ENCODE measurements at places on chromosomes 2 and 18.

DNA sequence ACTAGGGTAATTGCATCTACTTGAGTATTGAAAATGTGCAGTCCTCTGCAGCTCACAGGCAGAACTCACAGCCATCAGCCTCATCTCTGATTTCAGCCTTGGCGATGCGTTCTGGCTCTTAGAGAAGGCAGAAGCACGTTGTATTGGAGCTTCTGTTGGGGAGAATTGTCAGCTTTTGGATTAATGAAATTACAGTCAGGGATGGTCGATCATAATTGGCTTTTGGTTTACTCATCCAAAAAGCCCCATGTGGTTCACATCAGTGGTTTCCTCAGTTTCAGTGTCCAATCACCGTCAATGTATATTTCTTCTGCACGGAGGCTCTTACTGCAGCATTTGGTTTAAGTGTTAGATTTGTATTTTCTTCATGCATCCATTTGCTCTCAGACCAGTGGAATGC is 218.5 kb upstream of the SOX11 start:
- no peak for DNase-seq

- no peak for DNase-seq
These were observed 451.4 kb downstream of the TMX3 start for GRCh38 chr18:68263481-68263880.

- DNase-seq, result no peak
These were observed 42.4 kb downstream of the LRRFIP1 start for GRCh38 chr2:237669628-237670392.

GRCh38 chr2:146939991-146940685 is 904.7 kb upstream of the ACVR2A start:
- no peak for DNase-seq

GRCh38 chr18:12430137-12430990 is 22.6 kb downstream of the PRELID3A start:
- DNase-seq, result no peak

DNA sequence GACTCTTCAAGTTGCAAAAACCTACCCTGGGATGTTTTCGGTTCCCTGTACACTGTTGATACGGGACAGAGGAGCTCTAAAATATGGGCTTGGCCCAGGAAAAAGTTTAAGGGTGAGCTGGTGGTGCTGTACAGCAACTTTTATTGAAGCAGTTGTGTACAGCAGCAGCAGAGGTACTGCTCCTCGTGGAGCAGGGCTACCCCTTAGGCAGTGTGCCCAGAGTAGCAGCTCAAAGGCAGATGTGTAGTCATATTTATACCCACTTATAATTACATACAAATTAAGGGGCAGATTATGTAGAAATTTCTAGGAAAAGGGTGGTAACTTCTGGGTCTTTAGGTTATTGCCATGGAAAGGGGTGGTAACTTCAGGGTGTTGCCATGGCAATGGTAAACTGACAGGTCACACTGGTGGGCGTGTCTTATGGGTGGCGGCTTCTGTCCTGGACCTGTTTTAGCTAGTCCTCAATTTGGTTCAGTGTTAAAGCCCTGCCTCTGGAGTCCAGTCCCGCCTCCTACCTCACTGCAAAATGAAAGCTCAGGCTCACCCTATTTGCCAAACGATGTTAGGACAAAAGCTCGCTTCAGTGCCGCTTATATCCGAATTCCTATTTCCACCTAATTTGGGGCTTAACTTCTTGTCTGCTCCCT is 203.2 kb downstream of the ETAA1 start:
- no peak for DNase-seq

- no peak for DNase-seq
These were observed 32.5 kb upstream of the RMDN2 start for GRCh38 chr2:37892436-37893114.

GRCh38 chr2:182890773-182891378 is 24.4 kb upstream of the FRZB start:
- DNase-seq, result no peak

- no peak for DNase-seq
These were observed 91.6 kb downstream of the FIGN start for GRCh38 chr2:163644238-163644637.

- no peak for DNase-seq
These were observed 265.5 kb downstream of the NAPG start for GRCh38 chr18:10791169-10791831.

- DNase-seq, result no peak
These were observed 87.3 kb downstream of the PMAIP1 start for GRCh38 chr18:59987102-59987501.

- no peak for DNase-seq
These were observed 229.8 kb upstream of the ACVR2A start for GRCh38 chr2:147614979-147615470.

DNA sequence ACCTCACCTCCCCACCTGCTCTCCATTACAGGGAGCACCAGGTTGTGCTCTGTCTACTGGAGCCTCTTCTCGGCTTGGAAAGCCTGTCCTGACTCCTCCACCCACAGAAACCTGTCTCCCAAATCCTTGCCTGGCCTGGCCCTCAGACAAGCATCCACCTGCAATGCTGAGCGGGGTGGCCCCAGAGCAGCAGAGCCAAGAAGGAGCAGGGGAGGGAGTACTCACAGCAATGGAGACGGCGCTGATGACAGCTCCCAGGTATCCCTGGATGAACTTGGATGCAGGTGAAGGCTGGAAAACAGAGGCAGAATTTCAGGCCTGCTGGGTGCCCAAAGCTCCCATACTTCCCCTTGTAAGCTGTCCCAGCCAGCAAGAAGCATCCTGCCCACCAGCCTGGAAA is 72.8 kb downstream of the SFXN5 start:
- no peak for DNase-seq

DNA sequence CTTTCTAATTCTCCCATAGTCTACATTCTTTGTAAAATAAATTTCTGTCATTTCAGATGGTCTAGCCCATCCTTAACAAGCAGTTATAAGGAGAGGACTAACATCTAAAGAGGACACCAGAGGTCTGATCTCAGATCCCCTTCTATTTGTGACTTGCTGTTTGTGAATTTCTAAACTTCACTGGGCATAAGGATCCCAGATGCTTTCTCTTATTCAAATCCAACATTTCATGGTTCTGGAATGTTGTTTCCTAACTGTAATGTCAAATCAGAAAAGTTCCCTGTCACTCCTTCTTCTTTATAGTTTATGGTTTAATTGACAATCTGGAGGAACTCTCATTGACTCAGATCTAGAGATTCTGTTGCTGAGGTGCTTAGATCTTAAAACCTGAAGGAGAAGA is 430.2 kb downstream of the MEIS1 start:
- DNase-seq, result no peak

DNA sequence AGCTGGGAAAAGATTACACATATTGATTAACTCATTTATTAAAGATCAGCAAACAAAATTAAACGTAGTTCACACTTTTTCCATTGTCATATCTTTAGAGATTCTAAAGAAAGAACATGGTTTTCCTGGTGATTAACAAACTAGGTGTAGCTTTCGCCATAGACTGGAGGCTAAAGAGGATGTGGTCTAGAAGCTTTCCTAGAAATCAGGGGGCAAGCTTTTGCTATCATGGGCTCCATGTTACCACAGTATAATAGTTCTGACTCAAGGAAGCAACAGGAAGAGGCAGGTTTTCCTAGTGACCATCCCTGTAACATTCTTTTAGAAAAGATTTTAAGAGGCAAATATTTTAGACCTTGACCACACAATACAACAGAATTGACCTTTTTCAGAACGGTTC is 232.7 kb downstream of the METTL4 start:
- DNase-seq, result no peak

DNA sequence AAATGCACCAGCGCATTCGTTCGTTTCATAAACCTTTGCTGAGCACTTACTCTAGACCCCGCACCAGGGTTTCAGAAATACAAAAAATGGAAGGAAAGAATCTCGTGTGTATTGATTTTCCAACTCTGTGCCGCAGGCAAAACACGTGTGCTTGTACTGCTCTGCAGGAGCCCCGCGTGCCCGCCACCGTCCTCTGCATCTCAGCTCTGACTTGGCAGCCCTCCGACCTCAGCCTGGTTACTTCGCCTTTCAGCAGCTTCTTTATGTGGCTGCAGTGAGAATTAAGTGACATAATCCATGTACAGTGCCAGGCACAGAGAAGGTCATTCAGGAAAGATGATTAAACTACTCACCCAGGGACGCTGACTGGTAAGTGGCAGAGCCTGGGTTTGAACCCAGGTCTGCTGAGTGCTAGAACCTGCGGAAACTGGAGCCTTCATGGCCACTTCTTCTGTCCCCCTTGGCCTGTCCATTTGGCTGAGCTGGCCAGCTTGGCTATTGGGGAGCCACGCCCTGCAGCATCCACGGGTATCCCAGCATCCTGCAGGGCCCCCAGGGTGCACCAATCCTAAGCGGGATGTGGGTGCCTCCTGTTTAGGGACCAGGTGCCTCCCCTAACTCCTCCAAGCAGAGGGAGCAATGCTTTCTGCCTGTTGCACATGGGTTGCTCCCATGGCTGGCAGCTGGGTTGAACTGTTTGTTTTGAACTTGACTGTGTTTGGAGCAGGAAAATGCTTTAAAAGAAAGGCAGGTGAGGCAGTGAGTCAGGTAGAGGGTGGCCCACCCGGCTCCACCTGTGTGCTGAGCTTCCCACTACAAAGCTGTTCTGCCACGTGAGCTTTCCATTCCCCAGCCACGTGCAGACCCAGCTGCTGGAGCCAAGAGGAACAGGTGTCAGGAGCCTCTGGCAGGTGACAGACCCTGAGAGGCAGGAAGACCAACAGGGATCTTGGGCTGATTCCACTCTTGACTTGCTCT is 34.3 kb downstream of the INHBB start:
- DNase-seq, result no peak

DNA sequence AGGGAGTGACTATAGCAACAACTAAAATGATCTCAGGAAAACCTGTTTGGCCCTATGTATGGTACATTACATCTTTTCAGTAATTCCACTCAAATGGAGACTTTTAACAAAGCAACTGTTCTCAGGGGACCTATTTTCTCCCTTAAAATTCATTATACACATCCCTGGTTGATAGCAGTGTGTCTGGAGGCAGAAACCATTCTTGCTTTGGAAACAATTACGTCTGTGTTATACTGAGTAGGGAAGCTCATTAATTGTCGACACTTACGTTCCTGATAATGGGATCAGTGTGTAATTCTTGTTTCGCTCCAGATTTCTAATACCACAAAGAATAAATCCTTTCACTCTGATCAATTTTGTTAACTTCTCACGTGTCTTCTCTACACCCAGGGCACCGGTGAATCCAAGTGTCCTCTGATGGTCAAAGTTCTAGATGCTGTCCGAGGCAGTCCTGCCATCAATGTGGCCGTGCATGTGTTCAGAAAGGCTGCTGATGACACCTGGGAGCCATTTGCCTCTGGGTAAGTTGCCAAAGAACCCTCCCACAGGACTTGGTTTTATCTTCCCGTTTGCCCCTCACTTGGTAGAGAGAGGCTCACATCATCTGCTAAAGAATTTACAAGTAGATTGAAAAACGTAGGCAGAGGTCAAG is 955 bp downstream of the TTR start:
- no peak for DNase-seq

DNA sequence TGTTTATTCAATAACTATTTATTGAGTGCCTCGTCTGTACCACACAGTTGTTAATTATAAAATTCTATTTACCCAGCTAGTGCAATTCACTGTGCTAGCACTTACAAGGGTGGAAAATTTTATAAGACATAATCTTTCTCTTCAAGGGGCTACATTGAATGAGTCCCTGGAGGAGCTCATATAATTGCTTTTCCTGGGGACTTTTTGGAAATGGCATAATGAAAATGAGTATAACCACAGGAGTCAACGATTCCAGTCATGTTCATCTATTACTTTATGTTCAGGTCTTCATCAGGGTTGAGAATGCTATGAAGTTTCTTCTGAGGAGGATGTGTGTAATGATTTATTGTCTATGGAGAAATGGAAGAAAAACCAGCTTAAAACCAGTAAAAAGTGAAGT is 52.9 kb upstream of the TMEM200C start:
- DNase-seq, result no peak

- DNase-seq, result no peak
These were observed 48.0 kb upstream of the RMND5A start for GRCh38 chr2:86672027-86672545.

DNA sequence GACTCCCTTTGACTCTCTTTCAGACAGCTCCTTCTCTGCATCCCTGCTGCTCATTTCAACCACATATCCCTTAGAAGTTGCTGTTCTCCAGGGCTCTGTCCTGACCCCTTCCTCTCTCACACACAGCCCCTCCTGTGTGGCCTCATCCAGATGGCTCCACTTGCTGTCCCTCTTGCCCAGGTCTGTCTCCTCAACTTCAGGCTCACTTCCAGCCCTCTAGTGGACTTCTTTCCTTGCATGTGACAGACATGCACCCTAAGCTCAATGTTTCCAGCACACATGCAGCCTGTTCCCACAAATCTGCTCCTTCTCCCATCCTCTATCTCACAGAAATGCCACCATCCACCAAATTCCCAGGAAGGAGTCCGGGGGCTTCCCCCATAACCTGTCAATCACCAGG is 9.0 kb upstream of the MRPL19 start:
- no peak for DNase-seq

DNA sequence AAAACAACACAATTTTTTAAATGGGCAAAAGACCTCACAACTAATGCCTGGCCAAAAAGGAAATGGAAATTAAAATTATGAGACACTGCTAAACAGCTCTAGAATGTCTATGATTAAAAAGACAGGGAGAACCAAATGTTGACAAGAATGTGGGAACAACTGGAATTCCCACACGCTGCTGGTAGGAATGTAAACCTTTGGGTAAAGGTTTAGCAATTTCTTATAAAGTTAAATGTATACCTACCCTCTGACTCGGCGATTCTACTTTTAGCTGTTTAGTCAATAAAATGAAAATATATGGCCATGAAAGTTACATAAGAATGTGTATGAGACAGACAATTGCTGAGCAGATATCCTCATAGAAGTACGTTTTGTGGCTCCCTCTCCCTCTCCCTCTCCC is 60.9 kb downstream of the ATF2 start:
- no peak for DNase-seq

DNA sequence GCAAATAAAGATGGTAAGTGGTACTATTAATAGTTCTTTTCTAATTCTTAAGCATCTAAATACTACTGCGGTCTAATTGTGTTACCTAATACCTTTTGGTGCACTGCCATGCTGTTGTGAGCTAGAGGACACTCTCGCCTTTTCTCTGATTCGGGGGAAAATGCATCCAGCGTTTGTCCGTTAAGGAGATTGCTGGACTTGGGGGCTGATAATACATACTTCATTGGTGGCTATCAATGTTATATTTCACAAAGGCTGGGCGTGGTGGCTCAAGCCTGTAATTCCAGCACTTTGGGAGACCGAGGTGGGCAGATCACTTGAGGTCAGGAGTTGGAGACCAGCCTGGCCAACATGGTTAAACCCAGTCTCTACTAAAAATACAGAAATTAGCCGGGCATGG is 141.7 kb upstream of the TWIST2 start:
- no peak for DNase-seq

DNA sequence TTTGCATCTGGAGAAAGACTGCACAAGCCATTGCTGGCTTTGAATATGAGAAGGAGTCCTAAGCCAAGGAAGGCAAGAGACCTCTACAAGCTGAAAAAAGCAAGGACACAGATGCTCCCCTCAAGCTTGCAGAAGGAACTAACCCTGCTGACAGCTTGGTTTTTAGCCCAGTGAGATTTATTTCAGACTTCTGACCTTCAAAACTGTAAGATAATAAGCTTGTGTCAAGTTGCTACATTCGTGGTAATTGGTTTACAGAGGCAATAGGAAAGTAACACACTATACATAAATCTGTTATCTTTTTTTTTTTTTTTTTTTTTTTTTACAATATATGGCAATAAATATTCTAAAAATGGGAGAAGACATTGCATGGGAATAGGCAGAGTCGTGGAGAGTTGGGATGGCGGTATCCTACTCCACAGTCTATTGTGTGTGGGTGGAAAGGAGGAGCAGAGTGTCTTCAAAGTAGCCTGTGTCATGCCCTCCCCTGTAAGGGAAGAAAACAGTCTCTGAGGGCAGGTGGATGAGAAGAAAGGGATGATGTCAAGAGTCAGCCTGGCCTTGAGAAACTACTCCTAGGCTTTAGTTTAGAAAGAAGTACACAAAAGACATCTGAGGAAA is 196.9 kb downstream of the THSD7B start:
- DNase-seq, result no peak
